ENCODE measurements at places on chromosomes 16 and 17. TPM values are rescaled to one million over a fixed set of nuclear protein-coding genes. Genes with fewer than 3 reads are reported as not detected.

DNA sequence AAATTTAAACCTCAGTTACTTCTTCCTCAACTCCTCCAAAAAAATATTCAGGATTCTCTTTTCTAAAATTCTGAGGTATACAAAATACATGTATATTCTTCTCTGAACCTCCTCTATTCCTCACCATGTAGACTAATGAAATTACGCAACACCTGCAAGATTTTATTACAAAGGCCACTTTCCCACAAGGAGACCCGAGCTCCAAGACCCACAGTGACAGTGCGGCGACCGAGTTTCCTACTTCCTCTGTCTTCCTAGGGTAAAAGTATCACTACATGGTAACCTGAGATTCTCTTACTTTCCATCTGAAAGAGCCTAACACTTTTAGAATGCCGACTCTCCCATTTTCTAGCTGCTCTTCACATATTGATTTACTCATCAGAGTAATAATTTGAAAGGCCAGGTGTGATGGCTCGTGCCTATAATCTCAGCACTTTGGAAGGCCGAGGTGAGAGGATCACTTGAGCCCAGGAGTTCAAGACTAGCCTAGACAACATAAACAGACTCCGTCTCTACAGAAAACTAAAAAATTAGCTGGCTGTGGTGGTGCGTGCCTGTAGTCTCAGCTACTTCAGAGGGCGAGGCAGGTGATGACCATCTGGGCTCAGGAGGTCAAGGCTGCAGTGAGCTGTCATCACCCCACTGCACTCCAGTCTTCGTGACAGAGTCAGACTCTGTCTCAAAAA, 35.7 kb downstream of the CYTH1 start:
- no peak for DNase-seq

HSPB9 gene
- total RNA-seq, result not detected

GRCh38 chr16:22264786-22265185, 32.4 kb upstream of the POLR3E start:
- no peak for DNase-seq

PMFBP1 gene
- 0.53 TPM for total RNA-seq

GRCh38 chr17:79645777-79646088, 34.9 kb upstream of the RBFOX3 start:
- no peak for DNase-seq

GRCh38 chr17:38442548-38442947, 14.3 kb downstream of the ARHGAP23 start:
- DNase-seq, result no peak

DNA sequence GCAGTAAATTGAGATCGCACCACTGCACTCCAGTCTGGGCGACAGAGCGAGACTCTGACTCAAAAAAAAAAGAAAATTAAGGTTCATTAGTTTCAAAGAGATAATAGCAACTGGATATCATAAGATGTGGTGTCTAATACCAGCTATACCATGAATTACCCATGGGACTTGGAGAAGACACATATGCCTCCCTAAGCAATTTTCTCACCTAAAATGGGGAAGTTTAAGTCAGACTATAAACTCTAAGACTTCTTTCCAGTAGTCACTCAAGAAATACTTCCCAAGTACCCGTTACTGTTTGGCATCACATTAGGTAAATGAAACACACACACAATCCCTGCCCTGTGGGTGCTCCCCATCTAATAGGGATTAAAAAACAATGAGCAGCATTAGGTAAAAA, 22.6 kb downstream of the SMURF2 start:
- no peak for DNase-seq

DNA sequence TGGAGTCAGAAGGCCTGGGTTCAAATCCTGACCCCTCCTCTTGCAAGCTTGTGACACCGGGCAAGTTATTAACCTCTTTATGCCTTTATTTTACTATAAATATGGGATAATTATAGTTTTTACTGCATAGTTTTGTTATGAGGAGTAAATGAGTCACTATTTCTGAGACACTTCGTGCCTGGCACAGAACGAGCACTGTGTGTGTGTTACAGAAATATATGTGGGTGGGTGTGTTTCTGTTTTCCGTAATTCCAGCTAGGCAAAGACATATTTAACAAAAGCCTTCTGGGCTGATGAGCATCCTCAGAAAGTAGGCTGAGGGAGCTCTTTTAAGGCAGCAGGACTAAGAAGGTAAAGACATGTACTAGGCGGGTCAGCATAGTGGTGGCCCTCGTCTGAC, 417.9 kb downstream of the MAF start:
- peak; percentile 42 for DNase-seq

KCNJ2 gene
- total RNA-seq, result 1.6 TPM

SPOP gene
- 50.7 TPM for total RNA-seq

GRCh38 chr17:45722161-45722560, 62.0 kb upstream of the CRHR1 start:
- DNase-seq, result no peak

GRCh38 chr16:1428511-1428910, 2.4 kb upstream of the PERCC1 start:
- DNase-seq, result no peak

GRCh38 chr16:62625326-62625725, 589.1 kb upstream of the CDH8 start:
- DNase-seq, result no peak

DNA sequence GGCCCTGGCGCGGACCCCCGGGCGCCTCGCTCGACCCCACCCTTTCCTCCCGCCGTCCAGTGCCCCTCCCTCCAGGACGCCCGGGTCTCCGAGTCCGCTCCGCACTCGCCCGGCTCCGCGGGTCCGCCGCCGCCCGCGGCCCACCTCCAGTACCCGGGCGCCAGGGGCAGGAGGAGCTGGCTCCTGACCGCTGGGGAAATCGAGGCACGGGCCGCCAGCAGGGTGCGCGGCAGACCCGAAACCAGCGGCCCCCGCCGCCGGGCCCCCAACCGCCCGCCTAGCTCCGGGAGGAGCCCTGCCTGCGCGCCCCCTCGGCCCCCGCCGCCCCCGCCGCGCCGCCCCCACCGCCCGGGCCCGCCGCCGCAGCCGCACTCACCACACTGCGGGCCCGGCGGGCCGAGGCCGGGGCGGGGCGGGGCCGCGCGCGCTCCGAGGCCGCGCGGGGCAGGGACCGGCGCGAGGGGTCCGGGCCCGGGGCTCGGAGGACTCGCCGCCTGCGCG, 333 bp downstream of the MAFG start:
- no peak for DNase-seq

- no peak for DNase-seq
These were observed 369 bp upstream of the BTBD17 start for GRCh38 chr17:74362069-74362405.

DNA sequence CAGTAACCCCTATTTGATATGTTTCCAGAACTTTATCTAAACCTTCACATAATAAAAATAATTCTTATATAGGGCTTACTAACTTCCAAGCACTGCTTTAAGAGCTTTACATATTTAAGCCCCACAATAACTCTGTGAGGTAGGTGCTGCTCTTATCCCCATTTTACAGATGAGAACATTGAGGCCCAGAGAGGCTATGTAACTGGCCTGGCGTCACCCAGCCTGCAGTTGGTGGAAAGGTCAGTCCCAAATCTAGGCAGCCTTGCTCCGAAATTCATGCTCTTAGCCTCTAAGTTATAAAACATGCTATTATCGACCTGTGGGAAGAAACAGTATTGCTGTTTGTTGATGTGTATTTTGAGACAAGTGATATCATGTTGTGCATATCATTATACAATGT, 9.0 kb downstream of the NLRC5 start:
- no peak for DNase-seq

DNA sequence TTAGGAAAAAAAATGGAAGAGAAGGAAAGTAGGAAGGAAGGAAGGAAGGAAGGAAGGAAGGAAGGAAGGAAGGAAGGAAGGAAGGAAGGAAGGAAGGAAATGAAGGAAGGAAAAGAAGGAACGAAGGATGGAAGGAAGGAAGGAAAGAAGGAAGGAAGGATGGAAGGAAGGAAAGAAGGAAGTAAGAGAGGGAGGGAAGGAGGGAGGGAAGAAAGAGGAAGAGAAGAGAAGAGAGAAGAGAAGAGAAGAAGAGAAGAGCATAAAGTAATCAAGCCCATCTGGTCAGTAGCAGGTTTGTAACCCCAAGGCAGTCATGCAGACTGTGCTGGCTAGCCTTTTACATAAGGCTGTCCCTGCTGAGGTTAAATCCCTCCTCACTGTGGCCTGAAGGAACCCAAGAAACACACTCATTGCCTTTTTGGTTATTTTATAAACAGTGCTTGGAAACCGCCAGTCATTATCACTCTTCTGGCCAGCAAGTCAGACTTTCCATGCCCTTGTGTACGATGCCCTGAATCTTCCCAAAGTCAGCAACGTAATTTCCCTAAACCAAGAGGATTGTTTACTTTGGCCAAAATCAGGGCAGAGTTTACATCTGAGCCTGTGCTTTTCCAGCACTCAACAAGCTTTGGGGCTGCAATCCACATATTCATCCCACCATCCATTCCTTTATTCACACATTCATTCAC, 409.6 kb upstream of the MAF start:
- DNase-seq, result no peak

DNA sequence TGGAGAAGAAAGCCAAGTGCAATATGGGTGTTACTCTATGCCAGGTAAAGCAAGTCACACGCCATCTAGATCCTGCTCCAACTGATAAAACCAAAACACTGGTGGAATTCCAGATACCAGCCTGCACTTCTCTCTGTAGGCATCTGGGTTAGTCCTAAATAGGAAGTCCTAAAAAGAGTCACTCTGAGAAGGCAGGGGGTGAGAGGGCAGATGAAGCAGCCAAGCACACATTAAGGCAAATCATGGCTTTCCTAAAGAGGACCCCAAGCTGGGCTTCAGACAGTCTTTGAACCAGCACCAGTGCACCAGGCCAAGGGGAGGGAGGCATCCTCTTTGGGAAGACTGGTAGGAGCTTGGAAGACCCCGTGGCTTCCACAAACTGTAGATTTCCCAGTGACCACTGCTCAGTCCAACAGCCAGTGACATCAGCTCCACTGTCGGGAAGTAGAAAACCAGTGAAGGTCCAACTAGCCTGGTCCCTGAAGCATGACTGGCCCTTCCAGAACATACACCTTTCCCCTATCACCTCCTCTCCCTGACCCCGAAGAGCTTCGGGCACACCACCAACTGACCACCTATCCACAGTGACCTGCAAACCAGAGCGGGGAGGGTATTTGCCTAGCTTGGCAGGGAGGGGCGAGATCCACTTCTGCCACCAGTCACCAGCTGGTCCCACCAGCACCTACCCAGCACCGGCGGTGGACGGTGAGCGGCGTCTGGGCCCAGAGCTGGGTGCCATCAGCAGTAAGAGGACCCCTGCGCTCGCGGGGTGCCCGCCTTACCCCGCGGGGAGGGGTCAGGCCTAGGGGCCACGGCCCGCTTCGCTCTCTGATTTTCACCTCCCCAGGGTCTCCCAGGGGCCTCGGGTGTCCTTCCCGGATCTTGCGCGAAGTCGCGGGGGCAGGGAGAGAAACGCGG, 1.0 kb downstream of the LITAF start:
- DNase-seq, result no peak

DNA sequence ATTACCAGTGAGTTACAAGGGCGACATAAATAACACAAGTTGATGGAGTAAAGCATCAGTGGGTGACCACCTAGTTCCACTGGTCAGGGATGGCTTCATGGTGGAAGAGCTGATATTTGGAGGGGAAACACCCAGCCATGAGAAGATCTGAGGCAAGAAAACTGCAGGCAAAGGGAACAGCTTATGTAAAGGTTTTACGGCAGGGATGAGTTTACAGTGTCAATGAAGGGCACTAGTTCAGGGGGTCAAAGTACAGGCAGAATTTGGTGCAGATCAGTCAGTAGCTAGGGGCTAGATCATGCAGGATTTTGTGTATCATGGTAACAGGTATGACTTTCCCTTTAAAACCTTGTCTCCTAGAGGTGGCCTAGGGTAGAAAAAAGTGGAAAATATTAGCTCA, 339.6 kb downstream of the PMP22 start:
- DNase-seq, result no peak

GRCh38 chr16:27485126-27485525, 64.6 kb downstream of the GTF3C1 start:
- DNase-seq, result no peak

ACSM2A gene
- not detected for total RNA-seq

DNA sequence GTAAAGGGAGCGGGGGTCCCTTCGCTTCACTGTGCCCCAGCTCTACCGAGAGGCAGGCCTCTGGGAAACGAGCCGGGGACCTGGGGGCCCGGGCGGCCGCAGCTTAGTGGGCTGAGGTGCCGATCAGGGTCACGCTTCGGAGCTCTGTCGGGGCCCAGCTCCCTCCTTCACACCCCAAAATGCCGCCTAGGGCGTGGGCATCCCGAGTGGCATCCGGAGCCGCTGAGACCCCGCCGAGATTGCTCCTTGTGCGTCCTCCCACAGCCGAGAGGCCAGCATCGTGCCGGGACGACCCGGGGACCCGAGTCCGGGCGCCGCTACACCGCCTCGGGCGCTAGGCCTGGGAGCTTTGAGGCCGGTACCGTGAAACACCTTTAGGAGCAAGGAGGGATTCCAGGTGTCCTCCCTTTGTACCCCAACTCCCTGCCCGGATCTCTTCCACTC, 1.3 kb downstream of the SALL1 start:
- no peak for DNase-seq

FBXO39 gene
- not detected for total RNA-seq

DNA sequence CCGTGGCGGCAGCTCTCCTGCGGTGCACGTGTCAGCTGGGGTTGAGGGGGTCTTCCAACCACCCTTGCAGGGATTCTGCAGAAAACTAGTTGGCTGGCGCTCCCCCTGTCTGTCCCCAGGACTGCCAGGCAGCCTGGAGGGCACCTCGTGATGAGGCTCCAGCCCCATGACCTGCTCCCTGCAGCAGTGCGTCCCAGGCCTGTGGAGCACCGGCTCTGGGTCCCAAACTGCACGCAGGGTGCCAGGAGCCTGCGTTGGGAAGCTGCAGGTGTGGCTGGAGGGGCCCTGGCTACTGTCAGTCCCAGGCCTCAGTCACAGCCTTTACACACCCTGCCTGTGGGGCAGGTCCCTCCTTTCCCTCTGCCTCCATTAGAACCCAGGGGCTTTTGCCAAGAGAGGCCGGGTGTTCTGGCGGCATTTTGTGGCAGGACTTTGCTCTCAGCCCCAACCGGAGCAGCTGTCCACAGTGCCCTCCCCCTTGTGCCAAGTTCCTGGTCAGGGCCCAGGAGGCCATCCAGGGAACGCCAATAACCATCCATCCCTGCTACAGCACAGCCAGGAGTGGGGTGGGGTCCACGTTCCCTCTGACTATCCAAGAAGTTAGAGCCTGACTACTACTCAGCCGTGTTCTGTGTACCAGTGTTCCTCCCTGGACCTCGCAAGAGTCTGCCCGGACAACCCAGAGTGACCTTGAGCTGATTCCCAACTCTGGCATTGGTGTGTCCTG, 9.2 kb downstream of the CHMP6 start:
- DNase-seq, result no peak

SPN gene
- not detected for total RNA-seq

GRCh38 chr17:61822326-61823285, 40.7 kb downstream of the BRIP1 start:
- DNase-seq, result no peak

DNA sequence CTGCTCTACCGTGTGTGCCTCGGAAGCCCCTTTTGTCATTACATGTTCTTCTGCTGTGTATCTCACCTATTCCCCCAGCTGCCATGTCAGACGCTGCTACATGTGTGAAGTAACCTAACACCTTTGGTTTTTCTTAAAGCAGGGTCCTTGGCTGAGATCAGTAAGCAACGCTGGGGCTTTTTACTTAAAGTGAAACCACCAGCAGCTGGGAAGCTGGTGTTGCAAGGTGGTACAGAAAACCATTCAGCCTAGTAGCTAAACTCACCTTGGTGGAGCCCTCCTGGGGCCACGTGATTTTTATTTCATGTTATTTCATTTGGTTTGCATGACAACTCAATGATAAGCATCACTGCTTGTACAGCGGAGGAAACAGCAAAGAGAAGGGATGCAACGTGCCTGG, 62.6 kb downstream of the PLCG2 start:
- no peak for DNase-seq
